Activated CD8-positive, alpha-beta memory T cell treated with anti-CD3 and anti-CD28 coated beads for 1 hour (primary cell): ENCODE measurements at places on chromosomes 2 and 18.

- DNase-seq = no peak
Observed at GRCh38 chr2:215590010-215590745, 154.3 kb upstream of the FN1 start.

GRCh38 chr2:227132986-227133385 is 31.0 kb downstream of the COL4A4 start:
- no peak for DNase-seq

DNA sequence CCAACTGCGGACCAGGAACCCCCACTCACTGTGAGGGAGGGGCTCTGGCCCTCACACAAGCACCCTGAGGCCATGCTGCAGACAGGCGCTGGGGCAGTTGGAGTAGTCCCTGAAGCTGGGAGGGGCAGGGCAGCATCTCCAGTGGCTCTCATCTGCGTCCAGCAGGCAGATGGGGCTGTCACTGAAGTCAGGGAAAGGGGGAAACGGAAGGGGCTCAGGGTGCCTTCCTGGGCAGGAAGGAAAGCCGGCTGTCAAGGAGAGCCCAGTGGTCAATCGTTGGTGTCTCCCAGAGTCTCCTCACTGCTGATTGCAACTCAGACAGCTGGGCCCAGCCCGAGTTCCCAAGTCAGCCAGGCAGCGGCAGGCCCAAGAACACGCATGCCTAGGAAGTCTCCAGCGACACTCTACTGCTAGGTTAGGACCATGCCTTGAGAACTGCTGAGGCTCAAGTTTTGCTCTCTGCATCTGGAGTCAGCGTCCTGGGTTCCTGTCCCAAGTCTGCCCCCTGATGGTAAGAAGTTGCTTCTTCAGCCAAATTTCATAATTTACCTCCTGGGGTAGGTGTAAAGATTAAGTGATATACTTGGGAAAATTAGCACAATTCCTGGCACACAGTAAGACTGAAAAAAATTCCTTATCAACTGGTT is 27.4 kb upstream of the NMUR1 start:
- peak; percentile 27 for DNase-seq

GRCh38 chr18:813172-814071 is 1.4 kb upstream of the YES1 start:
- DNase-seq = peak; percentile 32

GRCh38 chr18:62346333-62347088 is 21.4 kb downstream of the TNFRSF11A start:
- no peak for DNase-seq

GRCh38 chr2:170525566-170525900 is 189.6 kb upstream of the SP5 start:
- DNase-seq = no peak

GRCh38 chr2:74851191-74851566 is 17.3 kb downstream of the HK2 start:
- DNase-seq = no peak

DNA sequence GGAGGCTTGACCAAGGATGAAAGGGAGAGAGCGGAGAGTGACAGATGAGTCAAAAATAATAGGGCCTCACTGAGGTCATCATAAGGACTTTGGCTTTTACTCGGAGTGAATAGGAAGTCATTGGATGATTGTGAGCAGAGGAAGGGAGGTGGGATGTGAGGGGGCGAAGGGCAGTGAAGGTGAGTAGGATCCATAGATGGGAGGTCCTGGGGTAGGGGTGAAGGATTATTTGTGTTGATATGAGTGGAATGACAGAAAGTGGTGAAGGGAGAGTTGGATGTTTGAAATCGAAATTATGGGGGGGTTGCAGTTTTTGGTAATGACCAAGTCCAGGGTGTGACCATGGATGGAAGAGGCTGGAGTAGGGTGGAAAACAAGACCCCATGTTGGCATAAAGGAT is 14.0 kb downstream of the PNO1 start:
- no peak for DNase-seq

GRCh38 chr2:1750933-1751766 is 6.8 kb upstream of the PXDN start:
- peak; percentile 15 for DNase-seq

GRCh38 chr2:220936641-220937197 is 635.4 kb downstream of the EPHA4 start:
- DNase-seq = no peak

DNA sequence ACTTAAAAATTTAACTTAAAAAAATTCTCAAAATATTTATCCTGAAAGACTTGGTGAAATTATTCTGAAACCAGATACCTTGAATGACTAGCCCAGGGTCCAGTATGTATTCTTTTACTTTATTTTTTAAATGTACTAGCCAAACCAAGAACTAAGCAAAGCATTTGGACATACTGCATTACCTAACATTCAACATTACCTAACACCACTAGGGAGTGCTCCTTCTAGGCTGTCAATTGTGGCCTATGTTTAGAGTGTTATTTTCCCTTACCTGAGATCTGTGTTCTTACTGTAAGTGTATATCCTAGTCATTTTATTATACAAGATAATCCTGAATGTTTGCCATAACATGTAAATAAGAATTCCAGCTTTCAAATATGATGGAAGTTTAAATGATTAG is 496.6 kb downstream of the PTPRM start:
- no peak for DNase-seq

- no peak for DNase-seq
Observed at GRCh38 chr18:25701821-25702220, 349.9 kb upstream of the ZNF521 start.

DNA sequence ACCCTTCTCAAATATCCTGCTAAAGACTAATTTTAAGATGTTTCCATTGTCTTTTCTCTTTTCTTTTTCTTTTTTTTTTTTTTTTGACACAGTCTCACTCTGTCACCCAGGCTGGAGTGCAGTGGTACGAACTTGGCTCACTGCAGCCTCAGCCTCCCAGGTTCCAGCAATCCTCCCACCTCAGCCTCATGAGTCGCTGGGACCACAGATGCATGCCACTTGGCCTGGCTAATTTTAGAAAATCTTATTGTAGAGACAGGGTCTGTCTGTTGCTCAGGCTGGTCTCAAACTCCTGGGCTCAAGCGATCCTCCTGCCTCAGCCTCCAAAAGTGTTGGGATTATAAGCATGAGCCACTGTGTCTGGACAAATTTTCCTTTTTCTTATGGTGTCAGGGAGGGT is 167.5 kb downstream of the MCFD2 start:
- DNase-seq = no peak

- no peak for DNase-seq
Observed at GRCh38 chr2:63432373-63432772, 155.9 kb downstream of the WDPCP start.

GRCh38 chr18:80200932-80201672 is 46.2 kb downstream of the PARD6G start:
- DNase-seq = no peak

- no peak for DNase-seq
Observed at GRCh38 chr2:118054213-118055008, 33.9 kb upstream of the INSIG2 start.

DNA sequence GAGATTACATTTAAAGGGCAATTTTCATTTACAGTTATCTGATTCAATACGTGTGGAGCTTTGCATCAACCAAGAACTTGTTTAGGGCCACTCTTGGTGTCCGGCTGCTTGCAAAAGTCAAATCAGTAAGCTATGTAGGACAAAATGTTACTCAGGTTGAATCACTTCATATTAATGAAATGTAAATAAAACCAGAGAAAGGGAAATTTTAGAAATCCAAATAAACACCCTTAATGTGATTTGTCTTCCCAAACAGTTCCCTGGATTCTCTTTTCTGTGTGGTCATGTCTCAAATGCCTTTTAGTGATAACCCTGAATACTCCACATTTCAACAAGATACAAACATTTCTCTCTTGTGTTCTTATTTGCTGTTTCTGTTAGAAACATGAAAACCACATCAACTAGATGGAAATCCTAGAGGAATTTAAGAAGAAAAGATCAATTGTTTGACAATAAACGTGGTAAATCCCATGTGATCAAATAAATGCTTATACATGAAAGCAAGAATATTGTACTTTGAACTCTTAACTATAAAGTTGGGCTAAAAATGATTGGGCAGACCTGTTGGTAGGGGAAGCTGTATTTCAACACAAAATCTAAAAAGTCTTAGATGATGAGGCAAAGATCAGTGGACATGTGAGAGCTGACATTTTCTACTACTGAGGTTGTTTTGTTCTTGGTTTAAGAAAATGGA is 101.3 kb downstream of the CDC42EP3 start:
- DNase-seq = no peak

- DNase-seq = no peak
Observed at GRCh38 chr2:219737270-219737691, 109.9 kb downstream of the SLC4A3 start.

DNA sequence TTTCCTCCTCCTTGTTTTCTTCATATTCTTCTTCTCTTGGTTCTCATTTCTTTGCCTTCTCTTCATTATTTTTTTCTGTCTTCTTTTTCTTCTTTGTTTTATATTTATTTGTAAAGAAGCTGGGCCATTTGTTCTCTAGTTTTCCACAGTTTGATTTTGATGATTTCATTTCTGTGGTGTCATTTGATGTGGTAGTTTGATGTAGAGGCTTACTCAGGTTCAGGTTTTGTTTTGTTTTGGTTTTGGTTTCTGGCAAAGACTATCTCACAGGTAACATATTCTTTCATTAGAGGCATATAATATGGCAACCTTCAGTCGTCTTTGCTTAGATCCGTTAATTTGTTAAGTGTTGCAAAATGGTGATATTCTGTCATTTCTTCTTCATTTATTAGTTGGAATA is 75.3 kb downstream of the BABAM2 start:
- no peak for DNase-seq

- no peak for DNase-seq
Observed at GRCh38 chr2:212893216-212893615, 258.2 kb downstream of the IKZF2 start.

DNA sequence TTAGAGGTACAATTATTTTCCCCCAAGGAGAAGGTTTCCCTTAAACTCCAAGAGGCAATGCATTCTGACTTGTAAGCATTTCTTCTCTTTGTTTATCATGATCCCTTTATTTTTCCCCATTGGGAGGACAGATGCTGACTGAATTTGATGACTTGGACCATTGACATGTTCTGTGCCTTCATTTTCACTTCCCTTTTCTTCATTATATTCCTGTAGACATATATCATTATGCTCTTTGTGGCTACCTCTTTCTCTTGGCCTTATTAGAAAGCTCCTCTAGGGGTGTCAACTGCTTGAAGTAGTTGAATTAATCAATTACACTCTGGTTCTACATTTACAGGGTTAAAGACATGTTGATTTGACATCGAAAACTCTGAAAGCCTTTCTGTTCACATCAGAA is 330.0 kb upstream of the DCC start:
- no peak for DNase-seq

GRCh38 chr2:236600158-236600557 is 30.5 kb downstream of the ACKR3 start:
- no peak for DNase-seq

DNA sequence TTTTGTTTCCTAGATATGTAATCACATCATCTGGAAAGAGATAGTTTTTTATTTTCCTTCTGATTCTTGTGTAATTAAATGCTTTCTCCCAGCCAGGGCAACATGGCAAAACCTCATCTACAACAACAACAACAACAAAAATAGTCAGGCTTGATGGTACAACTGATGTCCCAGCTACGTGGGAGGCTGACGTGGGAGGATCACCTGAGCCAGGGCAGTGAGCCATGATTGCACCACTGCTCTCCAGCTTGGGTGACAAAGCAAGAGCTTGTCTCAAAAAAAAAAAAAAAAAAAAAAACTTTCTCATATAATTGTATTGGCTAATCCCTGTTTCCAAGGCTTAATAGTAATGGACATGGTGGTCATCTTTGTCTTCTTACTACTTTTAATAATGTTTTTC is 26.4 kb upstream of the PGAP1 start:
- DNase-seq = no peak

GRCh38 chr2:4635289-4635688 is 931.9 kb downstream of the DCDC2C start:
- no peak for DNase-seq

GRCh38 chr18:10833656-10834055 is 307.8 kb downstream of the NAPG start:
- DNase-seq = no peak

DNA sequence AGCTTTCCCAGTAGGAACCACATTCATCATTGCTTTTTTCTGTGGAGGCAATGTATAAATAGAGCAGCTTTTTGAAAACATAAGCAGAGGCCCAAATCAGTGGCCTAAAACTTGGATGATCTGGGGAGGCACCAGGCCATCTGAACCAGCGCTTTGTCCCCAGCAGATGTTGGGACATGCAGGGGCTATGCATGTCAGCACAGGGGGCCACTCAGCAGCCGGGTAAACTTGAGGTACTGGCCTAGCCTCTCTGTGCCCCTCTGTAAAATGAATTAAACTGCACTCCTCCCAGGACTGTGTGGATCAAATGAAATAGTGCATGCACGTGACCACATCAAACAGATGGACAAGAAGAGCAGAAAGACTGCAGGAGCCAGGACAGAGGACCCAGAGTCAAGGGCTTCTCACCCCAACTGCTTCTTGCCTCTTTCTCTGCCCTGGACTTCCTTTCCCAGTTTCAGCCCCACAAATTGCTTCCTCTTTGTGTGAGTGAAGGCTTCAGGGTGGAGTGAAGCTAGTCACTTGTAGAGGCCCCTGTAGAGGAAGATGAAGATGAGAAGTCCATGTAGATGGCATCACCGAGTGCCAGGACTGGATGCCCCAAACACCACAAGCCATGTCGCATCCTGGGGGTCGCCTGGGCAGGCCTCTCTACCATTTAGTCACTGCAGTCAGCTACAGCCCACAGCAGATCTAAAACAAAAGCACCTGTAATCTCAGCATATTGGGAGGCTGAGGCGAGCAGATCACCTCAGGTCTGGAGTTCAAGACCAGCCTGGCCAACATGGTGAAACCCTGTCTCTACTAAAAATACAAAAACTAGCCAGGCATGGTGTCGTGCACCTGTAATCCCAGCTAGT is 53.2 kb downstream of the IMPA2 start:
- DNase-seq = no peak

DNA sequence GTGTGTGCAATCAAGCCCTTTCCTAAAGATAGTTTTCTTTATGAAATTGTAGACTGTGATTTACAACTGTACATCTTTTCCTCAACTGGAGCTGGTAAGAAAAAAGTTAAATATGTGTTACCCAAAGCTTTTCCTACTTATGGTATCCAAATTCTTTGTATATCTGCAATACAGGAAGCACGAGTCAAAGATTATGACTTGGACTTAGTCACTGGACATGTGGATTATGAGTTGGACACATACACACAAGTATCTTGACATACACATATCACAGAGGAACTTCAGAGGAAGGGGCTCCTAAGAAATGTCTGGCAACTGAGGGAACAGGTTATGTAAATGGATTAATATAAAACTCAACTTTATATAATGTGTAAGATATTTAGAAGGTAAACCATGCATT is 35.2 kb downstream of the PRELID3A start:
- DNase-seq = no peak

DNA sequence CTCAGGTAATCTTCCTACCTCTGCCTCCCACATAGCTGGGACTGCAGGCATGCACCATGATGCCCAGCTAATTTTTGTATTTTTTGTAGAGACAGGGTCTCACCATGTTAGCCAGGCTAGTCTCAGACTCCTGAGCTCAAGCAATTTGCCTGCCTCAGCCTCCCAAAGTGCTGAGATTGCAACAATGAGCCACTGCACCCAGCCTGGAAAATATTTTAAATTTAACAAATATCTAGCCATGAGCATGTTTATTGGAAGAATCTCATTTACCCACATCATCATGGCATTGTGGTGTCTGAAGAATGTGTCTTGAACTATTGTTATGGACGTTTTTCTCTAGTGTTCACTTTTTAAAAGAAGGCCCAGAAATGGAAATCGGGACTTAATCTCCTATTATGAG is 231.8 kb downstream of the MBD5 start:
- DNase-seq = no peak
